ENCODE measurements at places on chromosomes 16 and 17.

DNA sequence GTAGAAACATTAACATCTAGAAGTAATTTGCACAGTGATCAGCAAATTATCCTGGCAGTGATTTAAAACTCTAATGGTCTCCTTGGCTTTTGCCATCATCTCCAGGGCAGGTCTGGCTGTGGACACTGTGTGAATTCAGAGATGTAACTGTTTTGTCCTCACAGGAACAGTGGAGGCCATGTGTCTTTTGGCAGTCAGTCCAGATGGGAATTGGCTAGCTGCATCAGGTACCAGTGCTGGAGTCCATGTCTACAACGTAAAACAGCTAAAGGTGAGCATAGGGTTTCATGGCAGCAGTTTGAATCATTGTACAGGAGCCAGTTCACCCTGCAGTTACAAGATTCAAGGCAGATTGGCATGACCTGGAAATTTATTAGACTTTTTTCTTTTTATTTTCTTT is 26.8 kb upstream of the SNTB2 start:
- no peak for DNase-seq

- peak; percentile 49 for DNase-seq
Measured at GRCh38 chr16:88651276-88651988, 579 bp upstream of the CYBA start.

DNA sequence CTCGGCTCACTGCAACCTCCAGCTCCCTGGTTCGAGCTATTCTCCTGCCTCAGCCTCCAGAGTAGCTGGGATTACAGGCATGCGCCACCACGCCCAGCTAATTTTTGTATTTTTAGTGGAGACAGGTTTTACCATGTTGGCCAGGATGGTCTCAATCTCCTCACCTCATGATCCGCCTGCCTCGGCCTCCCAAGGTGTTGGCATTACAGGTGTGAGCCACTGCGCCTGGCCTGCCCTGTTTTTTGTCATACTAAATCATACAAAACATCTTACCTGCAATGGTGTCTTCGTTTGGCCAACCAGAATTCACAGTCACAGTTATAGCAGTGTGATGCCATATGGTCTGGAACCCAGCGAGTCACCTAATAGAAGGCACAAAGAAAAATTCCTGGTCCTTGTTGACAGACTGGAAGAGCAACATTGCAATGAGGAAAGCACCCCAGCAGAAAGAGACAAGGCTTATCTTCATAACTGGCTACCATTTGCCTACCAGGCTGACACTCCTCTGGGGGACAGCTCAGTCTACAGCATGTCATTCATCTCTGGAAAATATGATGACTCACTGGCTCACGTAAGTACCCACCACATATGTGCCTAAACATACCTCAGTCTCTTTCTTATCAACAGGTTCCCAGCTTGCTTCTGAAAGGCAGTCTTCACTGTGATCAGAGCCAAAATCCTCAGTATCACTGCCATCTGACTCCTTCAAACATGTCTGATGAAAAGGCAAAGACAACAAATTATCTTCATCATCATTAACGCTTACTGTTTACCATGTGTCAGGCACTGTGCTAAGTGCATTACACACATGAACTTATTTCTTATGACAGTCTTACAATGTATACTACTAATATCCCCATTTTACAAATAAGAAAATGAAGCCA is 4.3 kb upstream of the HSF5 start:
- DNase-seq, result no peak

GRCh38 chr17:82117139-82118090 is 19.4 kb upstream of the FASN start:
- DNase-seq, result no peak

- peak; percentile 28 for DNase-seq
Measured at GRCh38 chr17:63881935-63882601, at the start of gene GH2. Gene GH2 (minus strand): TSS chr17:63881944. CDS start chr17:63881801, 143 bp downstream.

DNA sequence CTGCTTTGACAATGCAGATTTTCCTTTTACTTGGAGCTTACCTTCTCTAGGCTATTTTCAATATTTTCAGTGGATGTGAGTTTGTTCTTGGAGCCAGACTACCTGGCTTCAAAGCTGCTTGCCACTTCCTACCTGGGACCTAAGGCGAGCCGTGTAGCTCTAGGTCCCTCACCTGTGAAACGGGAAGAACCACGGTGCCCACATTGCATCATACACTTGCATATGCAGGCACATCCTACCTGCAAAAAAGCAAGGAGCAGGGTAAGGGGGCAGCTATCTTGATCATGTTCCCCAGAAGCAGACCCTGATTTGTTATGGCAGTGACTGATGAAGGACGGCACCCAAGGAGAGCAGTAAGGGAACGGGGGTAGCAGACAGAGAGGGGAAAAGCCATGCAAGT is 27.0 kb upstream of the MPRIP start:
- no peak for DNase-seq

GRCh38 chr17:58313815-58314705 is 14.5 kb downstream of the TSPOAP1 start:
- DNase-seq, result no peak

GRCh38 chr16:57755061-57755684 is 19.6 kb downstream of the KATNB1 start:
- DNase-seq, result no peak

- no peak for DNase-seq
Measured at GRCh38 chr17:45342871-45343526, 26.2 kb upstream of the MAP3K14 start.

GRCh38 chr16:72794319-72794718 is 253.6 kb downstream of the ZFHX3 start:
- no peak for DNase-seq

DNA sequence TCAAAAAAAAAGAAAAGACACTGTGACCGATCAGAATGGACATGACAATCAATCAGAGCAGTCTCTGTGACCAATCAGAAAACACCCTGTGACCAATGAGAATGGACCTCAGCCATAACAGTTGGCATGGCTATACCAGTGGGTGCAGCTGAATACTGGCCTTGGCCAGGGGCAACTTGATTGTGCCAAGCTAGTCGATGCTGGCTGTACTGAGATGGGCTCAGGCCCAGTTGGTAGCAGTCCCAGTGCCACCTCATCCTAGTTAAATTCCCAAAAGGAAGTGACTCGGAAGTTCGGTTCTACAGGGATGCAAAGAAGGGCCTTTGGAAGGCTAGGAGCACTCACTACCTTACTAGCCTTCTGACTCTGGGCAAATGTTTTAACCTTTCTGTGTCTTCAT is 37.2 kb upstream of the BCO1 start:
- DNase-seq, result no peak

- no peak for DNase-seq
Measured at GRCh38 chr16:29898135-29898803, 1.1 kb downstream of the SEZ6L2 start.

DNA sequence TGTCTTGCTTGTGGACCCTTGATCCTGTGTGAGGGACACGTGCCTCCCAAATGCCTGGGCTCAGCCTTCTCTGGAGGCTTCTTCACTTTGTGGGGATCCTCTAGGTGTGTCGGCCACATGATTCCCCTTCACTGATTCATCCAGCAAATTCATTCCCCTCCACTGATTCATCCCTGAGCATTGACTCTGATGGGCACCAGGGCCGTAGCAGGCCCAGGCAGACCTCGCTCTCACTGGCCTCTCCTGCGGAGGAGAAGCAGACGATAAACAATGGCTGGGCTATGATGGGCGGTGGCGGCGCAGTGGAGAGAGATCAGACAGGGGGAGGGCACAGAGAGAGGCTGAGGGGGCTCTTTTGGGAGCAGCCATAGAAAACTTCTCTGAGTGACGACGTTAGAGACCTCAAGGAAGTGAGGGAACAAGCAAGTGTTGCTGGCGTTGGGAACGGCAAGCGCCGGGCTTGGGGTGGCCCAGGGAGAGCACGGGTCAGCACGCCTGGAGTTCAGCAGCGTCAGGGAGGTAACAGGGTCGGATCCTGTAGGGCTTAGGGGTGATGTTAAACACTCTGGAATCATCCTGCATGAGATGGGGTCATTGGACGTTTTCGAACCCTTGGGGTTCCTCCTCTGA is 17.5 kb upstream of the RPTOR start:
- DNase-seq, result no peak

DNA sequence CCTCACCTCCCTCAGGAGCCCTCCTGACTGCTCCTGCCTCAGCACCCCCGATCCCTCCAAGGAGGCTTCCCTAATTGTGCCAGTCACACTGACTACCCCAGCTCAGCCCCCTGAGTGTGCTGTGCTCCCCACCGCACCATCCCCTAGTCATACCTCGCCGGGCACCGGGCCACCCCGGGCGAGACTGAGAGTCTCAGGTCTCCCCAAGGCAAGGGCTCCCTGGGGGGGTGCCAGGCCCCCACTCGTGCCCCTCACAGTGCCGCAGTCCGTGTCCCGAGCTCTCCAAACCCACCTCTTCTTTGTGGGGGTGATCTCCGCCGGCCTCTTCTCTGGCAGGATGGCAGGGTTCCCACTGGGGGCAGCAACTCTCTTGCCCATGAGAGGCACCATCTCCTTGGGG is 3.2 kb downstream of the TRPV3 start:
- no peak for DNase-seq

DNA sequence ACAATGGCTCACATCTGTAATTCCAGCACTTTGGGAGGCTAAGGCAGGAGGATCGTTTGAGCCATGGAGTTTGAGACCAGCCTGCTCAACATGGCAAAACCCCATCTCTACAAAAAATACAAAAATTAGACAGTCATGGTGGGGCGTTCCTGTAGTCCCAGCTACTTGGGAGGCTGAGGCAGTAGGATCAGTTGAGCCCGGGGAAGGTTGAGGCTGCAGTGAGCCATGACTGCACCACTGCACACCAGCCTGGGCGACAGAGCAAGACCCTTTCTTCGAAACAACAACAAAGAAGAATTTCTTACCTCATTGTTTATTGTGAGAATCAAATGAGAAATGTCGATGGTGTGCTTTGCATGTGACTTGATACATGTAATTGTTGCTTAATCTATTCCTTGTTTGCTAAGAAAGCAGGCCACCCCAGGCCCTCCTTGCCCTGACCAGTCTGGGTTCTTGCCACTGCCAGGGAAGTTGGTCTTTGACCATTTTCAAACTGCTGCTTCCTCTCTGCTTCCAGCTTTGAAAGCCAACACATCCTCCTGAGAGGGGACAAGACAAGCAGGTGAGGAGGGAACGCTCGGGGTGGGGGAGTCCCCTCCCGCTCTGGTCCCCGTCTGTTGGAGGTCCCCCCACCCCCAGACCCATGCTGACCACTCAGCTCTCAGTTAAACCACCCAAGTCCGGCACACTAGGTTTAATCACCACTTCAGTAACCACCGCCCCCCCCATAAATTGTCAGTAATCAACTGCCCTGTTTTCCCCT is 47.3 kb upstream of the CPNE2 start:
- no peak for DNase-seq

- DNase-seq, result no peak
Measured at GRCh38 chr17:11144358-11145233, 96.4 kb upstream of the SHISA6 start.

GRCh38 chr17:7818746-7819645 is 15.0 kb upstream of the KDM6B start:
- no peak for DNase-seq

GRCh38 chr17:28426081-28426519 is 20.1 kb upstream of the SLC46A1 start:
- DNase-seq, result no peak

DNA sequence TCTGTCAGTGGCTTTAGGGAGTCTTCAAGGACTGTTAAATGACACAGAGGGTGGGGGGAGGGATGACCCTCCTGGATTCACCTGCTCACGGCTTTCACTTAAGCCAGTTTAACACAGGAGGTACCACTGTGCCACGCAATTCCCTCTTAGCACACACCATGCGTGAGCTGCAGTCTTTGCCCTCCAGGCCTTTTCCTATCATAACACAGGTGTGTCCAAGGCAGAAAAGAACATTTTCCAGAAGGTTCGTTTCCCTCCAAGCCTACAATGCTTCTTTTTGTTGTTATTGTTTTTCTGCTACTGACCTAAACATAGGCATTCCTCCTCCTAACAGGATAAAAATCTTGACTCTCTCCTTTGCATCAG is 1.1 kb downstream of the ZFHX3 start:
- DNase-seq, result no peak

DNA sequence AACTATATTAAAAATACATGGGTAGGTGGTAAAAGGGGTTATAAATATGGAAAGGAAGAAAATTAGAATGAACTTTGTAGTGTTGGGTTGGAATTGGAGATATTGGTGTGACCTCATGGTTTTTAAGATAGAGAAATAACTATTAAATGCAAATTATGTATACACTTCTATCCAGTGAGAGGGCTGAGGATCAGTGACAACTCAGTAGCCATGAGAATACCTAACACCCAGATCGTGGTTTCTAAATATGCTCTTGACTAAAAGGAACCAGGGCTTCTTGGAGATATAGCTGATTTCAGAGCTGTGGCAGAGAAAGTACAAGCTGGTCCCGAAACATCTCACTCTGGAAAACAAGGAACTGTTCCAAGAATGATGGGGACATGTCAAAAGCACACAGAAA is 44.4 kb downstream of the SLC6A4 start:
- DNase-seq, result no peak

DNA sequence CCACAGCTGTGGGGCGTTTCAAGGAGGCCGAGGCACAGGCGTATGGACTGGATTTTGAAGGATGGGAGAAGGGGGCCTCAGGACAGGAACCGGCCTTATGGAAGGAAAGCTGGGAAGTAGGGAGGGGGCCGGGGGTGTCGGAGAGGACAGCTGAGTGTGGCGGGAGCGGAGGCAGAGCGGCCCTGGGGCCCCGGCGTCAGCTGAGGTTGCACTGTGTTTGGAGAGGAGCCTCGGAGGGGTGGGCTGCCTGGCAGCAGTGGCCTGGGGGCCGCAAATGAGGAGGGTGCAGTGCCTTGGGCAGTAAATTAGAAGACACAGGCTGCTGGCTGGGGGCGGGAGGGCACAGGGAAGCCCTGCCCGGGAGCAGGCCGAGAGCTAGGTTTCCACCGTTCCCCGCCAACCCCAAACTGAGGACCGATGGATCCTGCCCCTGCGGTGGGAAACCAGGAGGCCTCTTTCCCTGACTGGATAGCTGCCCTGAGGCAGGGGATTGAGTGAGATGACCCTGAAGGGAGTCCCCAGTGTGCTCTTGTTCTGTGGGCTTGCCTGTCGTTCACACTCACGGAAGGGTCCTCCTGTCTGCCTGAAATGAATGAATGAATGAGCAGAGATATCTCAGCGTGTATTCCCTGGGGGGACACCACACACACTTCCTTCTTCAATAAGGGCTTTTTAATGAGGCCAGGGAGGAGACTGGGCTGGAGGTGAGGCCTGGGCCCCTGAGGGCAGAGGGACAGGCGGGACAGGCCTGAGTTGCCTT is 18.4 kb downstream of the FOXJ1 start:
- no peak for DNase-seq

- no peak for DNase-seq
Measured at GRCh38 chr16:88003736-88004135, 52.5 kb downstream of the BANP start.

- no peak for DNase-seq
Measured at GRCh38 chr16:85944572-85945423, 45.8 kb downstream of the IRF8 start.

GRCh38 chr16:68364561-68364998 is 53.8 kb downstream of the PRMT7 start:
- DNase-seq, result no peak

GRCh38 chr17:48241770-48242497 is 134.4 kb downstream of the SNX11 start:
- no peak for DNase-seq

DNA sequence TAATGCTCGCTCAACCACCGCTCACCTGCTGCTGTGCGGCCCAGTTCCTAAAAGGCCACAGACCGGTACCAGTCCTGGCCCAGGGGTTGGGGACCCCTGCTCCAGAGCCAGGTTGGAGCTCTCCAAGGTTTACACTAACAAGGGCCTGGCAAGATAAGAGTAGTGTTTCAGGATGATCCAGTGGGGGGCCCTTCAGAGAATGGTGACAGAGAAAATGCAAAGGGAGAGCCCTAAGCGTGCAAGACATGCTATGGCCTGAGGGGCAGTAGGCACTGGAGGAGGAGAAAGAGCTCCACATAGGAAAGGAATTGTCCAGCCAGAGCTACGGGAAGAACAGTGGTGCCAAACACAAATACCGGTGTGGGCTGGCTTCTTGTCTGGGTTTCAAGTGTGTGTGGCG is 233.4 kb downstream of the STX8 start:
- no peak for DNase-seq
